Fibroblast of villous mesenchyme (primary cell): ENCODE measurements at places on chromosomes 3 and 15. TPM values are rescaled to one million over a fixed set of nuclear protein-coding genes. Genes with fewer than 3 reads are reported as not detected.

GOLGA6B gene
- not detected in 2 replicates for total RNA-seq

CCR3 gene
- total RNA-seq = not detected in 2 replicates

SCAMP2 gene
- total RNA-seq = 25.1 and 33.7 TPM in 2 replicates

IL17RE gene
- total RNA-seq = 0.43 and 0.64 TPM in 2 replicates

SST gene
- not detected in 2 replicates for total RNA-seq

LRRC31 gene
- not detected in 2 replicates for total RNA-seq

ITIH1 gene
- not detected in 2 replicates for total RNA-seq

SOX14 gene
- not detected in 2 replicates for total RNA-seq

ABHD2 gene
- total RNA-seq = 41.2 and 43.6 TPM in 2 replicates

FAM43A gene
- 22.0 and 37.0 TPM in 2 replicates for total RNA-seq

UROC1 gene
- total RNA-seq = under 0.01 TPM in 1 of 2 replicates, not detected in the other

TMCO5A gene
- not detected in 2 replicates for total RNA-seq

STAC gene
- total RNA-seq = 0.32 and 0.43 TPM in 2 replicates

HDC gene
- total RNA-seq = not detected in 2 replicates

TP63 gene
- under 0.01 and 0.43 TPM in 2 replicates for total RNA-seq

CFAP100 gene
- total RNA-seq = not detected in 2 replicates

CCDC12 gene
- 18.6 and 25.4 TPM in 2 replicates for total RNA-seq

LRRN1 gene
- total RNA-seq = under 0.01 TPM in 2 replicates

PRR23E gene
- not detected in 2 replicates for total RNA-seq

FOXL2NB gene
- total RNA-seq = 61.8 and 101 TPM in 2 replicates

CELF6 gene
- total RNA-seq = 0.32 TPM in 1 of 2 replicates, not detected in the other

POU1F1 gene
- total RNA-seq = not detected in 2 replicates

IL16 gene
- total RNA-seq = 0.32 TPM in 1 of 2 replicates, not detected in the other

MASP1 gene
- total RNA-seq = 198 and 209 TPM in 2 replicates

COL6A5 gene
- total RNA-seq = under 0.01 TPM in 2 replicates

TRH gene
- total RNA-seq = not detected in 2 replicates

SKOR1 gene
- total RNA-seq = 0.32 TPM in 1 of 2 replicates, not detected in the other

ACVR2B gene
- total RNA-seq = 1.3 and 1.9 TPM in 2 replicates

MOBP gene
- total RNA-seq = not detected in 2 replicates

SLC12A8 gene
- 33.2 and 37.6 TPM in 2 replicates for total RNA-seq

GCNT3 gene
- under 0.01 TPM in 2 replicates for total RNA-seq

MEGF11 gene
- under 0.01 TPM in 1 of 2 replicates, not detected in the other for total RNA-seq

LRRC3B gene
- not detected in 2 replicates for total RNA-seq

CCR2 gene
- not detected in 2 replicates for total RNA-seq

MYZAP gene
- under 0.01 and 0.43 TPM in 2 replicates for total RNA-seq

GYG1 gene
- total RNA-seq = 33.2 and 43.6 TPM in 2 replicates

CYP8B1 gene
- total RNA-seq = not detected in 2 replicates

FSIP1 gene
- 0.97 and 2.6 TPM in 2 replicates for total RNA-seq

ATP2B2 gene
- not detected in 2 replicates for total RNA-seq
